Activated T-cell treated with anti-CD3 and anti-CD28 coated beads, Interleukin-2, amount 50 U/mL, for 24 hours (primary cell): ENCODE measurements at places on chromosomes 11 and 22.
A peak's percentile ranks its signal among the peaks of the same experiment; 100 is the strongest.

GRCh38 chr11:105991888-105992287 lies 30.2 kb downstream of the MSANTD4 start:
- no peaks in the 10 kb centered on the region for H3K4me1 ChIP-seq
- H3K27ac ChIP-seq, result no peak overlapping the region
- no peak for DNase-seq
- no peak overlapping the region for H3K4me3 ChIP-seq
- peaks cover 39% of the 10 kb centered on the region for H3K36me3 ChIP-seq

DNA sequence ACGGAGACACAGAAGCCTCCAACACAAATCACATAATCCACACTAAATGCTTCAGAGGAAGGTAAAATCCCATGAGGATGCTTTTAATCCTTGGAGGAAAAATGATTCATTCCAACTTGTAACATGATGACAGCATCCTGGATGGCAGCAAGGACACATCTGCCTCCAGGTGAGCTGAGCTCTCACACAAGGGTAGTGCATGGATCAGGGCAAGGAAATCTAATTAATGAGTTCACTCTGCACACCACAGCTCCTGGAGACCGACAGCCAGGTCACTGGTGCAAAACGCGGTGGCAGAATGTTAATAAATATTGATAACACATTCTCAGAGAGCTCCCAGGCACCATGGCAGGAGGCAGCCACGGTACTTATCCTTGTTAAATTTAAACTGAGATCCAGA lies 40.3 kb upstream of the CYP2D6 start:
- H3K36me3 ChIP-seq, result peaks cover 75% of the 10 kb centered on the region
- peak overlapping the region; percentile 44 for H3K27ac ChIP-seq
- no peak for DNase-seq

GRCh38 chr22:37631448-37632173 lies 7.9 kb upstream of the SH3BP1 start:
- peak overlapping the region; percentile 48 for H3K4me3 ChIP-seq
- no peaks in the 10 kb centered on the region for H3K27me3 ChIP-seq
- peak; percentile 38 for DNase-seq
- peaks cover 73% of the 10 kb centered on the region for H3K4me1 ChIP-seq
- H3K36me3 ChIP-seq, result peaks cover 50% of the 10 kb centered on the region
- H3K27ac ChIP-seq, result peak overlapping the region; percentile 92

GRCh38 chr11:114123692-114124330 lies 64.3 kb downstream of the ZBTB16 start:
- H3K36me3 ChIP-seq, result no peaks in the 10 kb centered on the region
- no peak overlapping the region for H3K27ac ChIP-seq
- H3K4me1 ChIP-seq, result no peaks in the 10 kb centered on the region
- H3K27me3 ChIP-seq, result no peaks in the 10 kb centered on the region
- DNase-seq, result no peak

- no peak overlapping the region for H3K4me3 ChIP-seq
Measured at GRCh38 chr11:8059571-8060011, 21.4 kb upstream of the TUB start.

DNA sequence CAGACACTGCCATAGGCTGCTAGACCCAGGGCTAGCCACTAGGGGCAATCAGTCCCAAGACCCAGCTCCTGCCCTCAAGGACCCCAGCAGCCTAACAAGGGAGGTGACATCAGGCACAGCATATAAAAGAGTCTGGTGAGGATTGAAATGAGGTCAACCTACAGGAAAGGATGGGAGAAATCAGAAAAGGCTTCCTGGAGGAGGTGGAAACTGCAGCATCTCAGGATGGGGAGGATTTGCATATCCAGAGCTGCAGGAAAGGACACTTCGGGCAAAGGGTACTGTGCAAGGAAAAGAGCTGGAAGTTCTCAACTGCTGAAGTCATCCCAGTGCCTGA lies 2.9 kb upstream of the ARFGAP2 start:
- peaks cover 23% of the 10 kb centered on the region for H3K36me3 ChIP-seq
- DNase-seq, result no peak
- H3K4me3 ChIP-seq, result no peak overlapping the region
- H3K4me1 ChIP-seq, result peaks cover 25% of the 10 kb centered on the region

GRCh38 chr11:122666743-122667142 lies 11.2 kb downstream of the UBASH3B start:
- H3K36me3 ChIP-seq, result peaks cover 21% of the 10 kb centered on the region
- peak overlapping the region; percentile 3 for H3K4me3 ChIP-seq
- peak overlapping the region; percentile 4 for H3K27ac ChIP-seq
- peaks cover 69% of the 10 kb centered on the region for H3K4me1 ChIP-seq
